ENCODE measurements at places on chromosomes 6 and 20. TPM values are rescaled to one million over a fixed set of nuclear protein-coding genes. Genes with fewer than 3 reads are reported as not detected.

GRCh38 chr6:152976749-152977148 is 6.1 kb downstream of the FBXO5 start:
- no peaks in the 10 kb centered on the region for H3K27me3 ChIP-seq
- H3K36me3 ChIP-seq: peaks cover 34% of the 10 kb centered on the region
- H3K4me3 ChIP-seq: no peak overlapping the region
- no peak for DNase-seq
- H3K4me1 ChIP-seq: no peaks in the 10 kb centered on the region

GRCh38 chr6:69957985-69958559 is 91.7 kb downstream of the COL19A1 start:
- no peaks in the 10 kb centered on the region for H3K4me1 ChIP-seq
- H3K36me3 ChIP-seq: no peaks in the 10 kb centered on the region
- H3K27ac ChIP-seq: no peak overlapping the region

DNA sequence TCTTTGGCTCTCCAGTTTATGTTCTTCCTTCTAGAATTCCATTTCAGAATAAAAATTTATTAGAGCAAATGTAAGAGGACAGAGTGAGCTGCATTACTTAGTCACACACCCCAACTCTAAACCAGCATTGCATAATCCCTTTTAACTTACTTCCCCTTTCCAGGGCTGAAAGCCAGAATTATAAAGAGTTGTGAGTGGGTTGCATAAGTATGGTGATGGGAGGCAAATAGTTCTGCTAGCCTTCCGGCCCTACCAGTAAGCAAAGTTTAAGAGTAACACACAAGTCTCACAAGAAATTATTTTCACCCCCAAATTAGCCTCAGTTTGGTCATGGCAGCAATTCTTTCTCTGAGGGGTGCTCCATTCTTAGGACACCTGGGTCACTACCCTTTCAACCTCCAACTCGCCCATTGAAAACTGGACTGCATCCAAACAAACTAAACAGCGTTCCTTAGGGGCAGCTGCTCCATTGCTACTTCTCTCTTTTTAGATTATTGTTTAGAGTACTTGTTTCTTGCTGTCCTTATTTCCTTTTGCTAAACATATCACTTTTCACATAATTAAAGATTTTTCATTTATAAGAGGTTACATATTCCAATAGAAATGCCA is 1.6 kb downstream of the KIAA0408 start:
- H3K27me3 ChIP-seq: no peaks in the 10 kb centered on the region
- no peaks in the 10 kb centered on the region for H3K36me3 ChIP-seq
- peaks cover 64% of the 10 kb centered on the region for H3K4me1 ChIP-seq
- peak overlapping the region; percentile 90 for H3K27ac ChIP-seq

The WFDC12 gene
- not detected for total RNA-seq

The PDYN gene
- total RNA-seq: not detected

The PDE7B gene
- total RNA-seq: 15.4 TPM

GRCh38 chr20:8043687-8044282 is 24.2 kb upstream of the TMX4 start:
- DNase-seq: no peak
- H3K27ac ChIP-seq: no peak overlapping the region
- no peaks in the 10 kb centered on the region for H3K36me3 ChIP-seq
- no peaks in the 10 kb centered on the region for H3K4me1 ChIP-seq
- no peak overlapping the region for H3K4me3 ChIP-seq

GRCh38 chr6:155001482-155001881 is 6.4 kb downstream of the TIAM2 start:
- no peaks in the 10 kb centered on the region for H3K36me3 ChIP-seq
- H3K27ac ChIP-seq: no peak overlapping the region
- H3K4me3 ChIP-seq: no peak overlapping the region

DNA sequence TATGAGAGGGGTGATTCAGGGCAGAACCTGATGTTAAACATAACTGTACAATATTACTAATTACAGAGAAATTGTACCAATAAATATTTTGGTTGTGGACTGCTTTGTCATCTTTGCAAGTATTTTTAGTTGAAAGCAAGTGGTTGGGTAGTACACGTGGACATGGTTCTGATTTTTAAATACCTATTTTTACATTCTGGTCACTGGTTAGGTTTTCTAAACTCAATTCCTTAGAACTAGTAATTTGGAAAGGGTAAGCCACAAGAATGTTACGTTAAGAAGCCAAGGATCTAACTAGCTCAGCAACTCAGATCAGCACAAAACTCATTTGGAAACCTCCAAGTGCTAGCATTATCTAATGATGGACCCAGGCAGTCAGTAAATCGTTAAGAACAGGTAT is 2.7 kb downstream of the EPB41L2 start:
- H3K4me3 ChIP-seq: no peak overlapping the region
- H3K4me1 ChIP-seq: peaks cover 18% of the 10 kb centered on the region
- H3K27ac ChIP-seq: no peak overlapping the region
- no peaks in the 10 kb centered on the region for H3K36me3 ChIP-seq
- H3K27me3 ChIP-seq: no peaks in the 10 kb centered on the region

- no peak overlapping the region for H3K27ac ChIP-seq
- H3K27me3 ChIP-seq: no peaks in the 10 kb centered on the region
- no peak overlapping the region for H3K4me3 ChIP-seq
- no peaks in the 10 kb centered on the region for H3K36me3 ChIP-seq
- H3K4me1 ChIP-seq: no peaks in the 10 kb centered on the region
Observed at GRCh38 chr6:6823030-6823429, 234.5 kb downstream of the LY86 start.

GRCh38 chr6:157393669-157394327 is 12.8 kb downstream of the ZDHHC14 start:
- no peaks in the 10 kb centered on the region for H3K4me1 ChIP-seq
- no peak overlapping the region for H3K27ac ChIP-seq
- H3K27me3 ChIP-seq: no peaks in the 10 kb centered on the region

The RSPO3 gene
- total RNA-seq: 59.4 TPM

The DDO gene
- total RNA-seq: 0.29 TPM

DNA sequence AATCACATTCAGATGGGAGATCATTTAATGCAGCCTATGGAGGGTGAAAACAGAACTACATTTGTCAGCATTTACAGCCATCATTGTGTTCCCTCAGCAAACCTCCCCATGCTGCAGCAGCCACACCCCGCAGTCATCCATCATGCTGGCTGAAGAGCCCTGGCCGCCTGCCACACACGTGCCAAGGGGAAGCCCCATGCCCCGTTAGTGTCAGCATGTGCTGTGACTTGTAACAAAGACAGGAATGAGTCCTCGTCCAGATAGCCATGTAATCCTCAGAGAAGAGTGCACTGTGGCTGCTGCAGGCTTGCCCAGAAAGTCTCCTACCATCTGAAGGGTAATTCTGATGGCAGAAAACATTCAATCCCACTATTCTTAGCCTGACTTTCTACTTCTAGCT is 1097.8 kb downstream of the KIF16B start:
- H3K27ac ChIP-seq: no peak overlapping the region
- no peaks in the 10 kb centered on the region for H3K36me3 ChIP-seq
- H3K4me1 ChIP-seq: no peaks in the 10 kb centered on the region
- H3K27me3 ChIP-seq: no peaks in the 10 kb centered on the region
- no peak overlapping the region for H3K4me3 ChIP-seq

The MYB gene
- 0.83 TPM for total RNA-seq

GRCh38 chr20:63855363-63856097 is 5.8 kb upstream of the ABHD16B start:
- H3K4me3 ChIP-seq: peak overlapping the region; percentile 7
- H3K27ac ChIP-seq: peak overlapping the region; percentile 62
- H3K27me3 ChIP-seq: peaks cover 27% of the 10 kb centered on the region
- H3K4me1 ChIP-seq: peaks cover 60% of the 10 kb centered on the region

DNA sequence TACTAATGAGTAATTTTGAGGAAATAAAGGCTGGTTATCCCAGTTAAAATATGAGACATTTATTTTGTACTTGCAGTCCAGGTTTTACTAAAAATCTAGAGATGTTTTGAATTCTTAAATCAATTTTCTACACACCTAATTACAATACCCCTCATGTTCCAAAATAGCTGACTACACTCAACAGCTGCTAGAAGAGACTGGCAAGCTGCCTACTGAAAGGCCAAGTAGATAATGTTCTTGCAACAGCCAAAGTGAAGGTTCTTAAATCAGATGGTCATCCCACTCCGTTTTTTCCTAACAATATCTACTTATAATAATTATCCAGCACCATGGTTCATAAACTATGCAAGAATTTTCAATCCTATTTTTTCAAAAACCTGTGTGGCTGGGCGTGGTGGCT is 69.0 kb downstream of the DTNBP1 start:
- no peak for DNase-seq
- H3K4me1 ChIP-seq: peaks cover 21% of the 10 kb centered on the region
- H3K27ac ChIP-seq: no peak overlapping the region
- H3K27me3 ChIP-seq: no peaks in the 10 kb centered on the region
- H3K36me3 ChIP-seq: no peaks in the 10 kb centered on the region

DNA sequence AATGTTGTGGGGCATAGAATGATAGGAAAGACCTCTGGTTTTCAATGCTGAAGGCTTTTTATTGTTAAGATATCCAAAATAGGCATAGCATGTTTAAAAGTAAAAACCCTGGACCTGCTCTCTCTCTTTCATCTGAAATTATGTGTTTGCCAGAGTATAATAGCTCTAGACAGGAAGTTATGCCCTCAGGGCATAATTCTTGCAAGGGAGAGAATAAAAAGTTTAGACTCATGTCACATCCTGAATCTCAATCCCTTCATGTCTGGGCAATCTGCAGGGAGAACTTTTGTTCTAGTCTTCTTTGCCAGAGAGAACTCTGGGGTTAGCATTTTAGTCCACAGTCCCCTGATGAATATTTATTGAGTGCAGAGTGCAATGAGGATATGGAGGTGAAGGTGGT is 297.3 kb upstream of the FLRT3 start:
- H3K36me3 ChIP-seq: no peaks in the 10 kb centered on the region
- no peaks in the 10 kb centered on the region for H3K4me1 ChIP-seq
- no peak overlapping the region for H3K4me3 ChIP-seq
- no peaks in the 10 kb centered on the region for H3K27me3 ChIP-seq

DNA sequence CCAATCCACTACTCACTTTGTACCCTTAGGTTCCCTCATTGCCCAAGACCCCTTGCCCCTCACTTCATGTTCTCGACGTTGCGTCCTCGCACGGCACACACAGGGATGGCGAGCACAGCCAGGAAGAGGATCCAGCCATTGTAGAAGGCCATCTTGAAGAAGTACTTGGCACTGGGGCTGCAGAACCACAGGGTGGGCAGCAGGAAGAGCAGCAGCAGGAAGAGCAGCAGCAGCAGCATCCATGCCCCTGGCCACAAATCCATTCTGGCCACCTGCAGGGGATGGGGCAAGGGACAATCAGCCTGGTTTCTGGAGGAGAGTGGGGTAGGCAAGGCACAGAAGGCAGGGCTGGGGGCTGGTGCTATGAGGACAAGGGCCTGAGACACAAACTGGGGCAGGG is 4.7 kb downstream of the AGPAT1 start:
- H3K4me3 ChIP-seq: no peak overlapping the region
- H3K27me3 ChIP-seq: no peaks in the 10 kb centered on the region
- DNase-seq: no peak
- H3K27ac ChIP-seq: no peak overlapping the region
- H3K4me1 ChIP-seq: peaks cover 40% of the 10 kb centered on the region

The HINT3 gene
- 33.8 TPM for total RNA-seq

The GLP1R gene
- not detected for total RNA-seq

GRCh38 chr20:38878866-38879265 is 47.4 kb upstream of the FAM83D start:
- no peak overlapping the region for H3K27ac ChIP-seq
- peaks cover 5% of the 10 kb centered on the region for H3K4me1 ChIP-seq
- no peak for DNase-seq

The SOX18 gene
- 19.0 TPM for total RNA-seq

DNA sequence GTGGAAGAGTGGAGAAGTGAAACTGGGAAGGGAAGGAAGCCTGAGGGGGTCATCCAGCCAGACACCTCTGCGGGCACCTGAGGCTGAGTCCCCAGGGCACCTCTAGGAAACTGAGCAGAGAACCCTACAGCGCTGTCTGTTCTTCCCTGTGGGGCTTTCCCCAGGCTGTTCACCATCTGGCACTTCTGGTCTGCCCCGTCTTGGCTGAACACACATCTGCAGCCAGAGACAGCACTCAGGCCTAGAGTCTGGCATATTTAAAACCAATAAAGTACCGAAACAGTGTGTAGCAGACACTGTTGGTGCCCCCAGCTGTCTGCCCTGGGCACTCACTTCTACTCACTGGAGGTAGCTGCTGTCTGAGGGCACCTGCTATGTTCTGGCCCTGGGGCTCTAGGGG is 9.4 kb upstream of the ARFGEF2 start:
- no peak overlapping the region for H3K4me3 ChIP-seq
- peaks cover 3% of the 10 kb centered on the region for H3K27me3 ChIP-seq
- H3K27ac ChIP-seq: no peak overlapping the region
- no peaks in the 10 kb centered on the region for H3K4me1 ChIP-seq
- H3K36me3 ChIP-seq: no peaks in the 10 kb centered on the region

DNA sequence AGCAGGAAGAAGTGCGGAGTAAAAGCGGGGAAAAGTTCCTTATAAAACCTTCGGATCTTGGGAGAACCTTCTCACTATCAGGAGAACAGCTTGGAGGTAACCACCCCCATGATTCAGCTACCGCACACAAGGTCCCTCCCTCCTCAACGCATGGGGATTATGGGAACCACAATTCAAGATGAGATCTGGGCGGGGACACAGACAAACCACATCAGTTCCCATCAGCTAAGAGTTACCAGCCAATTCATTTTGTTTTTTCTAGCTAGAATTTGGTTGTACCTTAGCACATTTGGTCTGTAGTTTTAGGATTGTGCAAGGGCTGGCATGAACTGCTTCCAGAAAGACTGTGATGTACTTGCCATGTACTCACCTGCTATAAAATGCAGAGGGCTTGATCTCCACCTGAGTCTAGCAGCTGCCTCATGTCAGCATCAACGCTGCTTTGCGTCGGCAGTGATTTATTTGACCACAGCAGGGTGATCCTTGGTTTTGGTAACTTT is 94.7 kb upstream of the SLC2A12 start:
- DNase-seq: no peak
- H3K27me3 ChIP-seq: no peaks in the 10 kb centered on the region
- H3K4me3 ChIP-seq: no peak overlapping the region
- no peaks in the 10 kb centered on the region for H3K36me3 ChIP-seq

- H3K4me3 ChIP-seq: no peak overlapping the region
- H3K27me3 ChIP-seq: no peaks in the 10 kb centered on the region
- no peak for DNase-seq
- H3K36me3 ChIP-seq: no peaks in the 10 kb centered on the region
Observed at GRCh38 chr6:169926617-169927417, 175.4 kb downstream of the ERMARD start.

- DNase-seq: no peak
- no peaks in the 10 kb centered on the region for H3K36me3 ChIP-seq
- H3K27me3 ChIP-seq: no peaks in the 10 kb centered on the region
- peak overlapping the region; percentile 73 for H3K27ac ChIP-seq
- H3K4me3 ChIP-seq: peak overlapping the region; percentile 53
Observed at GRCh38 chr6:15400572-15401004, 154.7 kb downstream of the JARID2 start.

Measured in esophagus muscularis mucosa (tissue), 4 donors.